Activated CD4-positive, alpha-beta T cell treated with anti-CD3 and anti-CD28 coated beads, Interleukin-2, amount 50 U/mL, for 4 hours (primary cell): ENCODE measurements at places on chromosomes 3 and 15.

GRCh38 chr3:46351646-46352045 is 2.3 kb upstream of the CCR2 start:
- no peak for DNase-seq

DNA sequence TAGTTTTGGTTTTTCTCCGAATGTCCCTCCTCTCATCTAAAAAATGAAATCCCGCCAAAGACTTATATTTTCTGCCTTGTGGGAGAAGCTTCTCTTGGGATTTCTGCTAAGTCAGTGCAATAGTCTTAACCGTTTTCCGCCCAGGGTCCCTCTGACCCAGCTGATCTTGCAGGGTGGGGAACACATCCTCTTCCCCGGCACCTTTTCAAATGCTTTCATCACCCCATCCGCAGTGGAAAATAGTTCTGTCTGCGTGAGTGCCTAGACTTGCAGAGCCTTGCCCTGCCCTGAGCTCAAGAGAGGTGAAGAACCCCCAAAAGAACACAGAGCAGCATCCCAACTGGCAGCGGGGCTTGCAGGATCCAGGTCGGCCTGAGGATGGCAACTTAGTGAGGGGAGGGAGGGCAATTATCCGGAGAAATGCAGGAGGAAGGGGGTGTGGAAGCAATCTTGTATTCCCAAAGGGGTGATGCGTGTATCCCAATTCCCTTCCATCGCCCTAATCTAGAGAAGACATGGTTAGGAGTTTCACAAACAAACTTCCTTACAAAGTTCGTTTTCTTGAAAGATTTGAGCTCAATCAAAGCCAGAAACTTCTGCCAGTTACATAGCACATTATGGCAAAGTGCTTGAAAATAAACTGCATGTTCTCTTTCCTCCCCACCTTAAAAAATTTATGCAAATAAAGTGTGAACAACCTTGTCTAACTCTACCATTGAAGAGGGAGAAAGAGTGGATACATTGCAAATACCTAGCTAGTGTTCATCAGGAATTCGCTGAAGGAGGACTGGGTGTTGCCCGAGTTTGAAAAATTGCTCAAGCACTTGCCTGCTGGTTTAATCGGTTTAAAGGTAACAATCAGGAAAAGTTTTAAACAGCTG is 79.9 kb downstream of the NR2F2 start:
- no peak for DNase-seq

DNA sequence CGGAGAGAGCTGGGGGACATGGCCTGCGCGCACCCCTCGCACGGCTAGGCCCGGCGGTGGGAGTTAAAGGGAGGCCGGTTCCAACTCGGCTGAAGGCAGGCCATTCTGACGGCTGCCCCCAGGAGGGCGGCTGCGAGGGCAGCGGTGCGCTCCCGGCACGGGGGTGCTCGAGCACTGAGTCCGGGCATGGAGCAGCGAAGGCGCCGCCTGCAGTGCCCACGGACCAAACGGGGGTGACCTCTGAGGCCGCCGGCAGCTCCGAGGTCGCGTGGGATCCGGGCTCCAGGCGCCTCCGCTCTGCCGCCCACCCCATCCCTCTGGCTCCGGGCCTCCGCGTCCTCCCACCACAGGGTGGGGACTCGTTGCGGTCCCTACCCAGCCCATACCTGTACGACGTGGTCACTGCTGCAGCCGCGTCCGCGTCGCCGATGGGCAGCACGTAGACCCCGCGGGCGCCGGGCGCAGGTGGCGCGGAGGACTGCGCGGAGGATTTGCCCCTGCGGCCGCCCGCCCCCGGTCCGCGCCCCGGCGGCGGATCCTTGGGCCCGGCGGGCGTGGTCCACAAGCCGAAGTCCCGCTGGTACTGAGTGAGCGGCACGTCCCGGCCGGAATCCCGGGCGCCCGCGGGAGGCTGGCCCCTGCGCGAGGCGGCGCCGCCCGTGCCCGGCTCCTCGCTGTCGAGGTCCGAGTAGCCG is 469 bp downstream of the MAP6D1 start:
- peak; percentile 7 for DNase-seq

- no peak for DNase-seq
These were observed 5.7 kb upstream of the PLSCR1 start for GRCh38 chr3:146550070-146550615.

- no peak for DNase-seq
These were observed 459.4 kb upstream of the TPRG1 start for GRCh38 chr3:188712248-188712924.
